ENCODE measurements at places on chromosomes 16 and 17.

- no peak for DNase-seq
Observed at GRCh38 chr17:48126532-48126850, 18.9 kb downstream of the SNX11 start.

GRCh38 chr16:22979038-22979437 lies 165.1 kb downstream of the HS3ST2 start:
- DNase-seq = no peak

GRCh38 chr17:47212458-47212857 lies 3.3 kb downstream of the MYL4 start:
- DNase-seq = no peak

- no peak for DNase-seq
Observed at GRCh38 chr16:15592324-15592723, 50.6 kb downstream of the MARF1 start.

DNA sequence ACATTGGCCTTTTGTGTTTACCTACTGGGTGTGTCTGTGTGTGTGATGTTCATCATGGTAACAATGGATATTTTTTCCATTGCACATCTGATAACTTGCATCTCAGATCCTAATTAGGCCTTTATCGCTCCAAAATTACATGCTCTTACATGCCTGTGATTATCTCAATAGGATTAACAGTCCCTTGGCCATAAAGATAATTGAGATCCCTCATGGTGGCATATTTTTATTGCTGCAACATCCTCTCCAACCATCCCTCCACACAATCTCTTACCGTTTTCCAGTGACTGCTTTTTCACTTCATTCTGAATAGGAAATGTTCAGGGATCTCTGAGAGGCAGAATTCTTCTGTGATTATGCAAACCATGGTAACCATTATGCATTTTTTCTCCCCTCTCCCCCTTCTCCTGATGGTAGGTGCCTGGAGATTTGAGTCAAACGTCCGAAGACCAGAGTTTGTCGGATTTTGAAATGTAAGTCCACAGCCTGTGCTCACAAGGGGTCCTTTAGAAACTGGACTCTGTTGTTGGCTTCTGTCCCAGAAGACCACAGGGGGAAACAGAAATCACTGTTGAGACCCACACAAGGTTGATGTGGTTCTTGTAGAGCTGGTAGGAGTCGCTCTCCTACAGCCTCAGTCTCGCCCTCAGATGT lies 405.5 kb downstream of the CPPED1 start:
- no peak for DNase-seq

- no peak for DNase-seq
Observed at GRCh38 chr16:48157302-48157701, 1.5 kb upstream of the ABCC12 start.

Data from cerebellar nuclear complex (tissue), 1 donor.